ENCODE measurements at places on chromosomes 2 and 18.

DNA sequence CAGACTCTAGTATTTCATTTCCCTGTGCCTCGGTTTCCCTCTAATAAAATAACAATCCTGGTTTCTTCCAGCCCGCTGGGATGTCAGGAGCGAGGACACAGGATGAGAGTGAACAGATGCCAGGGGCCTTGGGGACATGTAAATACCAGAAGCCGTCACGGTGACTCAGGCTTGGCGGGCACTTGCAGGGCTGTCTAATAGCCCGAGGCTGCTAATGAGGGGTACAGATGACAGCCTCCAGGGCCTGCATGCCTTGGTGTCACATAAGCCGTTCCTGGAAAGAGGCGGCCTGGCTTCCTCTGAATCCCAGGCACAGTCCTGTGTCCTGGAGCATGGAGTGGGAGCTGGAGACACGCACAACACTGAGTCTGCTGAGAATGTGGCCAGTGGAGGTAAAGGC is 28.2 kb downstream of the HS1BP3 start:
- H3K27me3 ChIP-seq: no peaks in the 10 kb centered on the region
- DNase-seq: no peak
- H3K36me3 ChIP-seq: peaks cover 19% of the 10 kb centered on the region
- peaks cover 67% of the 10 kb centered on the region for H3K4me1 ChIP-seq
- no peak overlapping the region for H3K4me3 ChIP-seq
- H3K27ac ChIP-seq: no peak overlapping the region

DNA sequence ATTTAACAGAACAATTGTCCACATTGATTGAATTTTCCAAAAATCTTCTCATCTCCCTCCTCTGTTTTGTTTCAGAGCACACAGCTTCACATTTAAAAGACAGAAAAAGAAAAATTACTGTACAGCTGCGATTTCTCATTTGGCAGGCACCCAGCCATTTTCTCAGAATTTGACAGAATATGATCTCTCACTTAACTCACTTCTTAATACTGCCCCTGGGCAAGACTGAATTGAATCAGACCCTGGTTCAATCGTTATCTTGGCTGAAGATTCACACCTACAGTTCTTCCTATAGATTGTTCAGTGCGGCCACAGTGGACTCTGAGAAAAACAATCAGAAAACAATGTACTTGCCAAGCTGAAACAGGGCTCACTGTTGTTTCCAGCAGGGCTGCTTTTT is 90.2 kb upstream of the LHCGR start:
- DNase-seq: no peak
- no peaks in the 10 kb centered on the region for H3K4me1 ChIP-seq
- H3K27ac ChIP-seq: no peak overlapping the region
- no peaks in the 10 kb centered on the region for H3K36me3 ChIP-seq
- no peak overlapping the region for H3K4me3 ChIP-seq

GRCh38 chr2:127348426-127349000 is 39.3 kb downstream of the MAP3K2 start:
- H3K4me3 ChIP-seq: no peak overlapping the region
- H3K4me1 ChIP-seq: no peaks in the 10 kb centered on the region
- H3K36me3 ChIP-seq: peaks cover 3% of the 10 kb centered on the region
- H3K27me3 ChIP-seq: no peaks in the 10 kb centered on the region
- DNase-seq: no peak

DNA sequence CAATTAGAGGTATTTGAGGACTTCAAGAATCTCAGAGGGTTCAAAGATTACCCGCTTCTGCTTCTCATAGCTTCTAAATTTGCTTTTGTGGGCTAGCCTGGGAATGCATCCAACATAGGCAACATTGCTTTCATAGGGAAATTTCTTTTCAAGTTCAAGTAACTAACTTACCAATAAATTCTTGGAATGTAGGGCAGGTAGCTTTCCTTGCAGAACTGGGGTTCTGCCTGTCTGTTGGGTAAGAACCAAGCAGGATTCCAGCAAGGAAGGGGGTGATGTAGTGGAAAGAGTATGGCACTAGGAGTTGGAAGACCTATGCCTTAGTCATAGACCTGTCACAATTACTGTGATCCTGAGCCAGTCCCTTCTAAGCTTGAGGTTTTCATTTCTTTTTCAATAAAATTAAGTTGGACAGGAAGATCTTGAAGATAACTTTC is 164.1 kb downstream of the FHOD3 start:
- H3K36me3 ChIP-seq: no peaks in the 10 kb centered on the region
- H3K4me3 ChIP-seq: no peak overlapping the region
- no peaks in the 10 kb centered on the region for H3K27me3 ChIP-seq
- H3K27ac ChIP-seq: no peak overlapping the region
- H3K4me1 ChIP-seq: no peaks in the 10 kb centered on the region
- no peak for DNase-seq

DNA sequence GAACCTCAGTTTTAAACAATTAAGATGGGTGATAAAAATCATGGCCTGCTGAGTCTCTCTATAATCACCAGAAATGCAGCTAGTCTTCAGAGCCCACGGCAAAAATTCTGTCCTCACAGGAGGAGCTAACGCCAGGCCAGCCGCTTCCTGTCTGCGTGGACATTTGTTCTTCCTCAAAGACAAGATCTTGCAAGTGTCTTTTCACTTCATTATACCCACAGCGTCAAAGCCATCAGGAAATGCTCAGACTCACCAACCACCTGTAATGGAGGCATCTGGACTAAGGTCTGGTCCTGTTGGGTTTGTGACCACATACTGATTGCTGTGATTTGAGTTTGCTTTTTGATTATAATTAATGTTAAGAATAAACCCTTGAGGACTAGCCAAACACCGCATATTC is 473.8 kb upstream of the MC4R start:
- H3K4me3 ChIP-seq: no peak overlapping the region

DNA sequence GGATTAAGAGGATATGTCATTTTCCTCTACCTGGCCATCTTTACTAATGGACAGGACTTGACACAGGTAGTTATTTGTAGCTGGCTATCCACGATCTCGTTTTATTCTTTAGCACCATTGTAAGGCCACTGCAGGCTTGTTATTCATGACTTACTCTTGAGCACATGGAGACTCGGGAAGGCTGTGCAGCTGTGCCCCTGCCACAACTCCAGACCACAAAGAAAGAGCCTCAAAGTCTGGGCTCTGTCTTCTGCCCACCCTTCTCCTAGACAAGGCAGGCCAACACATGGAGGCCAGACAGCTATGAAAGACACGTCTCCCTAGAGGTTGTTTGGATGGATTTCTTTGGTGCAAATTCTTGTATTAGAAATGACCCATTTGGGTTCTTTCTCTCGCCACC is 133.8 kb downstream of the NAPG start:
- H3K27ac ChIP-seq: no peak overlapping the region
- H3K4me3 ChIP-seq: no peak overlapping the region
- DNase-seq: no peak

GRCh38 chr18:23812546-23813440 is 123.5 kb downstream of the LAMA3 start:
- no peaks in the 10 kb centered on the region for H3K27me3 ChIP-seq
- no peaks in the 10 kb centered on the region for H3K36me3 ChIP-seq
- DNase-seq: no peak
- no peak overlapping the region for H3K4me3 ChIP-seq
- H3K4me1 ChIP-seq: no peaks in the 10 kb centered on the region

- no peak for DNase-seq
- H3K4me1 ChIP-seq: no peaks in the 10 kb centered on the region
- no peak overlapping the region for H3K4me3 ChIP-seq
These were observed 68.1 kb downstream of the ANTXR1 start for GRCh38 chr2:69081001-69081580.

GRCh38 chr2:223044092-223044836 is 7.7 kb upstream of the KCNE4 start:
- H3K27ac ChIP-seq: no peak overlapping the region
- H3K4me3 ChIP-seq: no peak overlapping the region
- H3K36me3 ChIP-seq: no peaks in the 10 kb centered on the region
- H3K4me1 ChIP-seq: peaks cover 20% of the 10 kb centered on the region
- no peak for DNase-seq
- H3K27me3 ChIP-seq: no peaks in the 10 kb centered on the region

DNA sequence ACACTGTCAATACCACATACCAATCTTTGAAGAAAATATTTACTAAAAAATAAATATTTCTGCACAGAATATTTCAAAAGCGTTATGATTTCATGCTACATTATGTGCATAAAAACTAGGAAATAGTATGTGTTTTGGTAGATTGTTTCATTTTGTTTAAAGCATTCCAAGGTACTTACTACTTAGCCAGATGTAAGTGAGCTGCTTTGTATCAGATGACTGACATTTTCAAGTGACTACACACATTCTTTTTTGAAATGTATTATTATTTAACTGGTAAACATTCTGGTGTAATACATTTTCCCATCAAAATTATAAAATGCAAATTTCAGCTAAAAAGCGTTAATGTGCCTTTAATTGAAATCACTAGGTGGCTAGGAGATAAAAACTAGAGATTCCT is 21.5 kb downstream of the GCA start:
- H3K4me3 ChIP-seq: no peak overlapping the region
- H3K4me1 ChIP-seq: no peaks in the 10 kb centered on the region
- no peaks in the 10 kb centered on the region for H3K27me3 ChIP-seq
- DNase-seq: no peak
- H3K27ac ChIP-seq: no peak overlapping the region
- H3K36me3 ChIP-seq: no peaks in the 10 kb centered on the region

DNA sequence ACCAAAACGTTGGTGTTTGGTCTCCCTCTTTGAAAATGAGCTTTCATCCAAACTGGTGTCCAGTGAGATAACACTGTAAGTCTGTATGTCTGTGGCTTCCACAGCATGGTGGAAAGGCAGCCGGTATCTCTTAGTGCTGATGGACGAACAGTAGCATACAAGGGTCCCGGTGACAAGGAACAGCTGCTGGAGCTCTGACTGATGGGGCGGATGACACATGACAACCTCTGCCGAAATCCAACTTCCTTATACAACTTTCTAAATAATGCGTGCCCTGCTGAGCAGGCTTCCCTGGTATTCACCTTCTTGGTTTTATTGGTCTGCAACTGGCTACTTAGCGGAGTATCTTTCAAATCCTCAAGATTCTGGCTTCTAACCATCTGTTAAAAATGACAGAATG is 216.2 kb downstream of the SRBD1 start:
- DNase-seq: no peak
- H3K27me3 ChIP-seq: no peaks in the 10 kb centered on the region
- no peaks in the 10 kb centered on the region for H3K4me1 ChIP-seq

- no peak for DNase-seq
- H3K36me3 ChIP-seq: no peaks in the 10 kb centered on the region
- H3K27ac ChIP-seq: no peak overlapping the region
- no peaks in the 10 kb centered on the region for H3K27me3 ChIP-seq
- no peaks in the 10 kb centered on the region for H3K4me1 ChIP-seq
These were observed 52.1 kb upstream of the SLC66A3 start for GRCh38 chr2:11102956-11103860.

DNA sequence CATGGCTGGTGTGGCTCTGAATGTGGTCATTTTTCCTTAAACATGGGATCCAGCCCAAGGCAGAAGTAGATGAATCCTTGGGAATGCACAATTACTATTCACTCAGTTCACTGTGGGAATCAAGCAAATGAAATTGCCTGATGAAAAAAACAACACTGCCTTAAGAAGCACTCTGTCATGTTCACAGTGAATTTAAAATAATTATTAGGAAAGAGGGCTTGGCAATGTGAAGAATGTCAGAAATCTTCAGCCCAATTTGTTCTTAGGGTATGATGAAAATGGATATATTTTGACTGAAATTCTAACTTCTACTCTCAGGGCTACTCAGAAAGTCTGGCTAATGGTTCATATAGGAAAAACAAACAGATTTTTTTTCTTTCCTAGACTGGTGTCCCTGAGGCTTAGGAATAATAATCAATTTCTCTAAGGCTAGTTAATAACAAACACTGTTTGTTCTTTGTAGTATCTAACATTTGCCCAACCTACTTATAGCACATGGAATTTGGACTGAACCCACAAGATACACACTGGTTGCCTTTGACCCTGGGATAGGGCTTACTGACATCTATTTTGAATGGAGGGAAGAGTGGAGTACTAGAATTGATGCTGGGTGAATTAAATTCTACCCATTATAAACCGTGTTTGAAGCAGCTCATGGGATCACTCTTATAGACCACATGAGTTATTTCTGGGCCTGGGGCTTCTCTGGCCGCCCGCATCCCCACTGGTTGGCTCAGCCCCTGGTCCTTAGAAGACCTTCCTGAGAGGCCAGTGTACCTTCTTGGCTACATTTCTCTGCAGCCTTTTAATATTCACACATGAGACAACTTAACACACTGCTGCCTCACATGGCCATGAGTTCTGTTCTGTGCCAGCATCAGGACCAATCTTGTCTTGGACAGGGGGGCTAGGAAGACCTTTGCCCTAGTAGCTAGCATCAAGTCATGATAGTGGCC is 8.3 kb upstream of the MRPL33 start:
- H3K4me3 ChIP-seq: no peak overlapping the region
- H3K27me3 ChIP-seq: no peaks in the 10 kb centered on the region
- H3K4me1 ChIP-seq: no peaks in the 10 kb centered on the region
- no peaks in the 10 kb centered on the region for H3K36me3 ChIP-seq
- DNase-seq: no peak
- no peak overlapping the region for H3K27ac ChIP-seq

GRCh38 chr2:236047886-236048540 is 120.2 kb downstream of the GBX2 start:
- no peak overlapping the region for H3K27ac ChIP-seq
- H3K36me3 ChIP-seq: no peaks in the 10 kb centered on the region
- H3K4me3 ChIP-seq: no peak overlapping the region
- H3K4me1 ChIP-seq: no peaks in the 10 kb centered on the region
- H3K27me3 ChIP-seq: no peaks in the 10 kb centered on the region

- no peaks in the 10 kb centered on the region for H3K4me1 ChIP-seq
- H3K27ac ChIP-seq: no peak overlapping the region
- DNase-seq: no peak
- H3K27me3 ChIP-seq: no peaks in the 10 kb centered on the region
- H3K36me3 ChIP-seq: no peaks in the 10 kb centered on the region
These were observed 252.3 kb downstream of the CYRIA start for GRCh38 chr2:16413285-16413684.

DNA sequence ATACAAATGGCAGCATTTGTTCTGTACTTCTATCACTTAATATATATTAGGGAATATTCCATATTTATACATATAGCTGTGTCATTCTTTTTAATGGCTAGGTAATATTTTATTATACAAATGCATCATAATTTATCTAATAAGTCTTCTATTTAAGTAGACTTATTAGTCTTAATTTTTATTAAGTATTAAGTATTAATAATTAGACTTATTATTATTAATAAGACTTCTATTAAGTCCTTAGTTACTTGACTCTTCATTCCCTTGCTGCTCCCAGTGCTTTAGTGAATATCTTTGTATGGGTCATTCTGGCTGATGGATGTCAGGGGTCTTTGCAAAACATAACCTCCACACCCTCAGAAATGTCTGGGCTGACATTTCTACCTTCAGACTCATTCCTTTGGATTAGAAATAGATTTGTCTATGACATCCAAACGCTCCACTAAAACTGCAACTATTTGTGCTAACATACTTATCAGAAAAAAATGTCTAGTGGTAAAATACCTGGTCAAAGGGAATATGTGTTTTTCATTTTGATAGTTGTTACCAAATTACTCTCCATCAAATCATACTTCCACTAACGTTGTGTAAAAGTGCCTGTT is 35.8 kb downstream of the EN1 start:
- H3K27me3 ChIP-seq: no peaks in the 10 kb centered on the region
- H3K4me3 ChIP-seq: no peak overlapping the region
- no peaks in the 10 kb centered on the region for H3K4me1 ChIP-seq
- H3K36me3 ChIP-seq: no peaks in the 10 kb centered on the region
